A549 treated with ZK216348 at 1 μM for 4 hours (cell line): ENCODE measurements at places on chromosomes 7 and 10. TPM values are rescaled to one million over a fixed set of nuclear protein-coding genes. Genes with fewer than 3 reads are reported as not detected.

CRHR2 gene
- not detected in 5 replicates for total RNA-seq

TEX47 gene
- total RNA-seq, result not detected in 5 replicates

CPA2 gene
- total RNA-seq, result 0.18 to 0.28 TPM in 2 of 5 replicates, not detected in the others

ZNF804B gene
- not detected in 5 replicates for total RNA-seq

MBL2 gene
- not detected in 5 replicates for total RNA-seq

VGF gene
- 8.9 to 26.8 TPM (median 17.5 TPM) in 5 replicates for total RNA-seq

ETV1 gene
- total RNA-seq, result 2.2 to 3.2 TPM (median 2.4 TPM) in 5 replicates

CTAGE15 gene
- not detected in 5 replicates for total RNA-seq

SYT15 gene
- total RNA-seq, result 2.0 to 3.9 TPM (median 2.3 TPM) in 5 replicates

PSD gene
- total RNA-seq, result 0.34 to 0.61 TPM (median 0.51 TPM) in 5 replicates
